Gastroesophageal sphincter (tissue), 4 donors: ENCODE measurements at places on chromosomes 1 and 21.

DNA sequence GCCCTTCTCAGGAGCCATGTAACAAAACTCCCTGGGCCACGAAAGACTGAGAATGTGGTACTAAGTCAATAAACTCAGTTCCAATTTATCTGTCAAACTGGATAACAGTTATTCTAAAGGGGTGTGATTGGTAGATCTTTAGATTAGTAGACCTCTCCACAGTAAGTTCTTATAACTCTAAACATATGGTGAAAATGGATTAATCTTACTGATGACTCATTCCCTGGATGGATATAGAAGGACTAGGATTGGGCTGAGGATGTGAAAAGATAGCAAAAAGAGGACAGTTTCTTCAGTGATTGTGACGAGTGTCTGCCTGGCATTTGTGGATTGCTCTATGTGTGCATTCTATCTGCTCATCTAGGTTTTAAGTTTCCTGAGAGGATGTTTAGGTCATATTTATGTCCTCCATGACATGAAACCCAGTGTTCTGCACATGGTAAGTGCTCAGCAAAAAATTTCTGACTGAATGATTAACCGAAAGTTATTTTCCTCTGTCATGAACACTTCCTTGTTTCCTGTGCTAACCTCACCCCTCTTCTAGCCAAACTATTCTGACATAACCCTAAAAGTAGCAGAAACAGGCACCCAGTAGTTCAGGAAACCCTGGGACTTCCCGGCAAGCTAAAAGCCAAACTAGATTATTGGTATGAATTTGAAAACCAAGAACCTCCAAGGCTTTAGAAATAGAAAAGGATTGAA is 397.5 kb upstream of the PLXNA2 start:
- no peak for ATAC-seq

DNA sequence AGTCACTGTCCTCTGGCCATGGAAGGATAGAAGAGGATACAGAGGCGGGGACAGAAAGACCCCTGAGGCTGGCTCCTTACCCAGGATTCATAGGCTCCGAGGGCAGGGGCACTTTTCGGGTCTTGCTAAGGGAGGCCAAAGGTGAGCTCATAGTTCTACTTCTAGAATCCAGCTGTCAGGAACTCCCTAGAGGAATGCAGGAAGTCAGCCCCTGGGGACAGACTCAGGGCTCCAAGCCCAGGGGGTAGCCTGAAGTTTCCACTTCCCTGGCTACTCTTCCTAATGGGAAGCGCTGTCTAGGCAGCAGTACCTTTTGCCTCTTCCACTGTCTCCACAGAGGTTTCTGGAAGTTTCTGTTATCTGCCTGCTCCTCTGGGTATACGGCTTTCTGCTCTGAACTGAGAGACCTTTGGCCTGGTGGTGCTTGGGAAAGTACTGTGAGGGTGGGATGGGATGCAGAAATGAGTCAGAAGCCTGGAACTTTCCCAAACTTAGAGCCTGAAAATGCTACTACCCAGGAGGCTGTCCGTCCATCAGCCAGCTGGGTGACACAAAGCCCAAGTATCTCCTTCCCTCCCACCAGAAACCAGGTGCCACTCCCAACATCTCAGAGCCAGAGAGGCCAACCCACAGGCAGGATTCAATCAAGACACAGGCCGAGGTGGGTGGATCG is 3.6 kb downstream of the UBXN11 start:
- ATAC-seq, result peak; percentile 14

- no peak for ATAC-seq
Observed at GRCh38 chr1:241411776-241412338, 54.9 kb upstream of the RGS7 start.

DNA sequence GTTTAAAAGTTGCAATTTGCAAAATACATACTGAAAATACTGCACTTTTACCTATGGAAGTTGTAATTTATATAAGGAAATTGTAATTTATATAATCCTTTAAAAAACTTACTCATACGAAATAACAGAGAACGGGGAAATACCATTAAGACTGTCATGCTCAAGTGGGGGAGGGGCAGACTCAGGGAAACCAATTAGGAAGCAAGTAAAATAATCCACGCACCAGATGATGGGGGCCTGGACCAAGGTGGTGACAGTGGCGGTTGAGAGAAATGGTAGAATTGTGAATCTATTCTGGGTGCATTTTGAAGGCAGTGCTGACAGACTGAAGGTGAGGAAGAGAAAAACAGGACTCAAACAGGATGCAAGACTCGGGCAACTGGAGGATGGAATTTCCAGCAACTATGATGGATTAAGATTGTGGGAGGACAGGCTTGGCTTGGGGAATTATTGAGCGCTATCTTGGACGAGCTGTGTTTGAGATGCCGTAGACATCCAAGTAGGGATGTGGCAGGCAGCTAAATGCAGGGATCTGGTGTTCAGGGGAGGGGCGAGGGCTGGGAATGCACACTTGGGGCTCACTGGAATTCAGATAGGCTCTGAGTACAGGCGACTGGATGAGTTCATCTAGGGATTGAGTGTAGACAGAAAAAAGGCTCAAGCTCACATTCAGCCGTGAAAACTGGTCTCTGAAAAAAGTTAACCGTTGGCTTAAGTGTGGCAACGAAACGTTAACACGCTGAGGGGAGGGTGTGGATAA is 977 bp downstream of the LCA5L start:
- ATAC-seq, result peak; percentile 16

DNA sequence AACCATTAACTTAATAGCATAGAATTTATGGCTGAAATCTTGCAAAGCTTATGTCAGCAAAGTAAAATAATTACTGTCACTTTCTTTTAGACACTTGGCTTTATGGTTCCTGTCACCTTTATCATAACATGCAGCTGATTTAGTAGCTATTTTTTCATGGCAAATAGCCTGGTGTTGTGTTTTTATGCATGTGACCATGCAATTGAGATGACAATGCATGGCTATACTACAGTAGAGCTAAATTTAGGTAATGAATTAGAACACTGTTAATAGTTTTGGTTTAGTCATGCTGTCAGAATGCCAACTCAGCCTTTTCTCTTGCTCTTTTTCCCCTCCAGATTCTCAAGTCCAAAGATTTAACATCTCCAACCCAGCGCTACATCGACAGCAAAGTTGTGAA is 88.6 kb downstream of the TGFB2 start:
- no peak for ATAC-seq
